ENCODE measurements at places on chromosomes 11 and 22.

DNA sequence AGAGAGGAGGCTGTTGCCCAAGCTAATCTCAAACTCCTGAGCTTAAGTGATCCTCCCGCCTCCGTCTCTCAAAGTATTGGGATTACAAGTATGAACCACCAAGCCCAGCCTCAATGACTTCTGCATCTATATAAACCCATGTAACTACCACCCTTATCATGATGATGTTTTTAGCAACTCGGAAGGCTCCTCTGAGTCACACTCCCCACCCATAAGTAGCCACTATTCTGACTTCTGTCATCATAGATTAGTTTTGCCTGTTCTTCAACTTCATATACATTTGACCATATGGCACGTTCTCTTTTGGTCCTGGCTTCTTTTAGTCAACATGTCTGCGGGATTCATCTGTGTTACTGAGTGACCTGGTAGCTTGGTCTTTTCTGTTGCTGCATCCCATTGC is 6.4 kb upstream of the FOSL1 start:
- no peak for DNase-seq

DNA sequence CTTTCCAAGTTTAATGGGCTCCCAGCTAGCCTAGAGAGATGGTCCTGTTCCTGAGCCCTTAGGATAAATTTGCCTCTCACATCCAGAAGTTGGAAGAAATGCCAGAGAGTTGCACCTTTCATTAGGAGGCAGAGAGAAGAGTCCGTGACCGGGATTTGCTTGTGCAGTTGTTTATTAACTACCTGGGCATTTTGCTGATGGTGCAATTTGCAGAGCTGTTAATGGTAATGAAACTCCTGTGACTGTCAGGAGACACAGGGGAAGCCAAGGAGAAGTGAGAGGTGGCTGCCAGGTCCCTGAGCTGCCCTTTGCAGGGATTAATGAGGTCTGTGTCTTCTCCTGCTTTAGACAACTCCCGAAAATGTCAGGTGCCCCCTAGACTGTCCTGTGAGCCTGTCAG is 69.1 kb upstream of the B3GAT1 start:
- no peak for DNase-seq

- no peak for DNase-seq
These were observed 94.4 kb upstream of the CHRM4 start for GRCh38 chr11:46485856-46486443.

- DNase-seq = no peak
These were observed 12.4 kb downstream of the FGF19 start for GRCh38 chr11:69691463-69691862.

GRCh38 chr11:93216511-93217101 is 18.8 kb upstream of the SLC36A4 start:
- no peak for DNase-seq

- no peak for DNase-seq
These were observed 73.1 kb downstream of the CDKN1C start for GRCh38 chr11:2812371-2812991.

DNA sequence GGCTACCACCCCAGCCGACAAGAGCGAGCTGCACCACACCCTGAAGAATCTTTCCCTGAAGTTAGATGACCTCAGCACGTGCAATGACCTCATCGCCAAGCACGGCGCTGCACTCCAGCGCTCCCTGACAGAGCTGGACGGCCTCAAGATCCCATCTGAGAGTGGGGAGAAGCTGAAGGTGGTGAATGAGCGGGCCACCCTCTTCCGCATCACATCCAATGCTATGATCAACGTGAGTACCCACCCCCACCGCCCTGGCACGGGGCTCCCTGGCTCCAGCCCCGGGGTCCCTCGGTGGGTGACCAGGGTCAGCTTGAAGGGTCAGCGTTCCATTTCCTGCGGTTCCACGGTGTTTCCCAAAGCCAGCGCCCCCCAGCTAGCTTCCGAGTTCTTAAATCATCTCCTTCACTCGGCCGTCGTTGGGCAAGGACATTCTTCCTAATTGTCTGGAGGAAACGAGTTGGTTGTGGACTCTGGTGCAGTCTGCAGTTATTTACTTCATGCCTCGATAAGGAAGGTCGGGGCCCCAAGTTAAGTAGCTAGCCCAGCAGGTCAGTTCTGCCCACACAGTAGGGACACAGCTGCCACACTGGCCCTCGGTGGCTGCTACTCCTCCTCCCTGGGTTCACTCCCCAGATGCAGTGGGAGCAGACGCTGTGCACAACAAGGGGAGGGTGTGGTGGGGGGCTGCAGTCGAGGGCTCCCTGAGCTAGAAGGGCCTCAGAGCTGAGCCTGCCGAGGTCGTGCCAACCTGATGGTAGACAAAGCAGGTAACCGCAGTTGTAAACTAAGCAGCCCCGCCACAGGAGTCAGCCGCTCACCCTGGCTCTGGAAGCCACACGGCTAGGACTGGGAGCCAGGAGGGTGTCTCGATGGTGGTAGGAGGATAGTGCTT is 97.9 kb downstream of the MORC2 start:
- no peak for DNase-seq

DNA sequence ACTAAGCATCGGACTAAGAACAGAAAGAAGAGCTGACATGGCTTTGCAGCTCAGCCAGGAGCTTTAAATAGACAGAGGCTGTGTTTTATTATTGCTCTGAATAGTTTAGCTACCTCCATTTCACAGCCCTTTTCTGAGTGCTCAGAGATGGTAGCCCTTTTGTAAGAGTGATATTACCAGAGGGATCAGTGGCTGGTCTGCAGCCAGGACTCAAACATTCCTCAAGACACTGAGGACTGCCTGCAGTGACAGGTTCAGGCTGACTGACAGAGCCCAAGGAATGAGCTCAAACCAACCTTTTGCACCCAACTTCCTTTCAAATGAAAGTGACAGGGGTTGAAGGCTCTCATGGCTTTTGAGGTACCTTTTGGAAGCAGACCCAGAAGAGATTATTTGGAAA is 189.0 kb downstream of the DDX10 start:
- DNase-seq = no peak

DNA sequence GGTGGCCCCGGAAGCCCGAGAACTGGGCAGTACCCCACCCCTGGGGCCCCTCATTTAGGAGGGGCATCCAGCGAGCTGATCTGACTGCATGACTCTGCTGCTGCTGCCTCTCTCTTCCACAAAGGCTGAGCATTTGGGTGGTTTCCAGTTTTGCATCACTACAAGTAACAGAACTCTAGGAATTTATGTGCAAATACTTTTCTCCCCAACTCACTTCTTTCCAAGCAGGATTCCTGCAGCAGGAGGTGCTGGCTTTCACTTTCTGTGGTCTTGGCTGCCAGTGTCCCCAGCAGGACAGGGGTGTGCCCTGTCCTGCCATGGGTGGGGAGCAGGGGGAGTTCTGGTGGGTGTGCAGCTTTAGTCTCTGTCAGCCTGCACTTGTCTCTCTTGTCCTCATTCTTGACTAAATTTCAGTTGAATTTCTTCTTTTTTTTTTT is 21.2 kb downstream of the UPB1 start:
- no peak for DNase-seq

- DNase-seq = no peak
These were observed 55.7 kb upstream of the TOP3B start for GRCh38 chr22:22038178-22038880.

DNA sequence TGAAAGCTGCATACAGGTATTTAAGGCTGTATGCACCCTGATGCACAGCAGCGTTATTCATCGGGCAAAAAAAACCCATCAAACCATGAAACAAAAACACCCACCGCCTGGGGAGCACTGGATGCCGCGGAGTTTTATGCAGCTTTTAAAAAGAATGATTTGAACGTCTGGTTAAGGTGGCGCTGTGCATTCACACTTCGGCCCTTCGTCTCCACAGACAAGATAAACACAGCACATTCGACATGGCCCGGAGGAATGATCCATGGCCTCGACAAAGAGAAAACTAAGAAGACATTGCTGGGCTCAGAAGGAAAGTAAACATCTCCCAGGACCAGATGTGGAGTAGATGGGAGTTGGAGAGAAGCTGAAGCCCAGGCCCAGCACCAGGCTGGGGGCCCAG is 40.8 kb upstream of the GAL start:
- DNase-seq = no peak

GRCh38 chr22:29147331-29147899 is 58.3 kb upstream of the EMID1 start:
- no peak for DNase-seq

GRCh38 chr11:87871056-87871455 is 304.2 kb downstream of the RAB38 start:
- no peak for DNase-seq

GRCh38 chr11:70105755-70106571 is 27.8 kb downstream of the ANO1 start:
- DNase-seq = no peak

DNA sequence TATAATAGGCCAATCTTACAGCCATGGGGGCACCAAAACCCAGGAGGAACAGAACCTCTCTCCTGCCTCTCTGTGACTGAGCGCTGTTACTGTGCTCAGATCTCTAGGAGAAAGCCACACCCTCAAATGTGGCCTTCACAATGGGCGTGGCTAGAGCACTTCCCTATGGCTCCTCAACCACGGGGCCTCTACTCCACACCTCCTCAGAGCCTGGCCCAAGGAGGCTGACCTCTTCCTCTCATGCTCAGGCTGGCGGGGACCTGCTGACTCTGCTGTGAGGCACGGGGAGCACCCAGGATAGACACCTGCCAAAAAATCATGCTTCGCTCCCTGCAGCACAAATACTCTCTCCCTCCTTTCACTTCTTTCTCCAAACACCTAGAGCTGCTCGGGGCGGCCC is 41.0 kb downstream of the C11orf58 start:
- no peak for DNase-seq

GRCh38 chr11:115607621-115608221 is 103.5 kb upstream of the CADM1 start:
- no peak for DNase-seq
